ENCODE measurements at places on chromosomes 1 and 21. TPM values are rescaled to one million over a fixed set of nuclear protein-coding genes. Genes with fewer than 3 reads are reported as not detected.

Gene C1QB
- not detected for total RNA-seq

Gene TMEM82
- total RNA-seq, result not detected

Gene WNT3A
- total RNA-seq, result not detected

Gene TAF1A
- total RNA-seq, result 13.0 TPM

Gene GUCA2B
- total RNA-seq, result not detected

Gene ATP6V1G3
- not detected for total RNA-seq

Gene AK5
- total RNA-seq, result 77.0 TPM

Gene AGT
- total RNA-seq, result 0.19 TPM

Gene UMODL1
- under 0.01 TPM for total RNA-seq

Gene NCSTN
- 75.0 TPM for total RNA-seq

Gene CNR2
- total RNA-seq, result not detected

Gene CD2
- not detected for total RNA-seq

Gene OR2L8
- not detected for total RNA-seq

Gene RPAP2
- 10.4 TPM for total RNA-seq

Gene CASQ2
- under 0.01 TPM for total RNA-seq

Gene C1orf185
- total RNA-seq, result not detected

Gene TCHHL1
- not detected for total RNA-seq

Gene LCE2A
- not detected for total RNA-seq

Gene ARMH1
- total RNA-seq, result 0.28 TPM

Gene EXTL2
- 36.8 TPM for total RNA-seq

Gene OXCT2
- 1.7 TPM for total RNA-seq

Gene PADI1
- total RNA-seq, result 0.28 TPM

Gene ITLN1
- not detected for total RNA-seq

Gene PPFIA4
- total RNA-seq, result 9.0 TPM

Gene MLLT11
- total RNA-seq, result 5.9 TPM

Gene FAM72C
- 2.5 TPM for total RNA-seq

Gene RGL1
- 22.4 TPM for total RNA-seq

Gene AJAP1
- total RNA-seq, result under 0.01 TPM

Gene KIF17
- total RNA-seq, result 5.1 TPM

Gene SLC35F3
- total RNA-seq, result not detected

Gene EFHD2
- 15.8 TPM for total RNA-seq

Gene RNF207
- total RNA-seq, result 13.0 TPM

Gene RBM11
- 0.85 TPM for total RNA-seq

Gene NUDT4B
- 29.7 TPM for total RNA-seq

Gene KRTAP11-1
- total RNA-seq, result not detected

Gene BNIPL
- 0.38 TPM for total RNA-seq

Gene CBS
- 47.0 TPM for total RNA-seq

Gene AGTRAP
- 38.0 TPM for total RNA-seq

Gene HSD11B1
- total RNA-seq, result 6.8 TPM

Gene PPIAL4G
- total RNA-seq, result not detected

Gene KRTAP21-2
- not detected for total RNA-seq

Gene DDAH1
- total RNA-seq, result 60.4 TPM

Gene NR5A2
- under 0.01 TPM for total RNA-seq

Gene SRSF10
- total RNA-seq, result 77.8 TPM

Gene CNTN2
- under 0.01 TPM for total RNA-seq

Gene BGLAP
- total RNA-seq, result 0.85 TPM

Gene ADAMTS4
- 110 TPM for total RNA-seq

Data from regular cardiac myocyte (primary cell).